T-helper 22 cell (primary cell): ENCODE measurements at places on chromosomes 6 and 20.

GRCh38 chr6:138432063-138432356 is 28.0 kb downstream of the HEBP2 start:
- no peak for DNase-seq

GRCh38 chr20:44600758-44601201 is 18.4 kb downstream of the PKIG start:
- no peak for DNase-seq

DNA sequence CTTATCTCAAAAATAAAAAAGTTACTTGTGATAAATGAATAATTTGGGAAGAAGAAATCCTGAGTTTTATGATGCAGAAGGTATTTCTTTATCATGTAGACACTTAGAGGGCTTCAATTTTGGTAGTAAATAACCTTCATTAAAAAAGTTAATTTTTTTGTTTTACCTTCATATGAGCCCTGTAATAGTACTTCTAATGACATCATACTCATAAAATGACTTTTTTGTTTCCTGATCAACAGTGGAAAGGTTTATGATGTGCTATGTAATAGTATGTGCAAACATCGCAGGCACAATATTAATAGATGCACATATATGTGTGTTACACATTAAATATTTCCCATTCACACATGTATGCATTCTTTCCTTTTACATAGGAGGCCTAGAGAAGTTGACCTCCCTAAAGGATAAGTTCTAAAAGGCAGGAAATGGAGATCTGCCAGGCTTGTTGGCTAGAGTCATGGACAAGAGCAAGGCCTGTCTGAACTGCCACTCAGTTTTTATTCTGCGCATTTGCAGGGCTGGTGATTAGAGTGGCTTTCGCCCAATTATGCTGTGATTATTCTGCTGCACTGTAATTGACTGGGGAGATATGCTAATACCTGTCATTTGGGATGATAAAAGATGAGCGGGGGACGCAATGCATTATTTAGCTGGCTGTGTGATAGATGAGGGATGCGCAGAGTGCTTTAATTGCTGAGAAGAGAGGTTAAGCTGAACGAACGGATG is 272.6 kb downstream of the TMEM242 start:
- no peak for DNase-seq

GRCh38 chr6:166864333-166864732 is 92.0 kb downstream of the RNASET2 start:
- DNase-seq: no peak

DNA sequence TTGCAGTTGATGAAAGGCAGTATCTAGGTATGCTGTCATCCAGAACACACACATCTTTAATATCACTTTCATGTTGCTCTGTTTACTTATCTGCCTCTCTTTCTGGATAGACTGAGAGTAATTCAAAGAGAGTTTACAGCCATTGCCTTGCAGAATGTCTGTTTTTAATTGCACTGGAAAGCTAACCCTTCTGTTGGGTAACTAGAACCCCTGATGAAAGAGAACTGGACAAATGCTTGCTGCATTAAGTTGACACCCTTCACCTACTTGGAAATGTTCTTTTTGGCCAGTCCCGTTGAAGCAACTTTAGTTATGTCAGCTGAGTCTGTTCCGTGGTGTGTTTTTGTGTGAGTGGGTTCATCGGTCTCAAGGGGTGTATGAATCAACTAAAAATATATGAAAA is 383.8 kb upstream of the CITED2 start:
- no peak for DNase-seq

DNA sequence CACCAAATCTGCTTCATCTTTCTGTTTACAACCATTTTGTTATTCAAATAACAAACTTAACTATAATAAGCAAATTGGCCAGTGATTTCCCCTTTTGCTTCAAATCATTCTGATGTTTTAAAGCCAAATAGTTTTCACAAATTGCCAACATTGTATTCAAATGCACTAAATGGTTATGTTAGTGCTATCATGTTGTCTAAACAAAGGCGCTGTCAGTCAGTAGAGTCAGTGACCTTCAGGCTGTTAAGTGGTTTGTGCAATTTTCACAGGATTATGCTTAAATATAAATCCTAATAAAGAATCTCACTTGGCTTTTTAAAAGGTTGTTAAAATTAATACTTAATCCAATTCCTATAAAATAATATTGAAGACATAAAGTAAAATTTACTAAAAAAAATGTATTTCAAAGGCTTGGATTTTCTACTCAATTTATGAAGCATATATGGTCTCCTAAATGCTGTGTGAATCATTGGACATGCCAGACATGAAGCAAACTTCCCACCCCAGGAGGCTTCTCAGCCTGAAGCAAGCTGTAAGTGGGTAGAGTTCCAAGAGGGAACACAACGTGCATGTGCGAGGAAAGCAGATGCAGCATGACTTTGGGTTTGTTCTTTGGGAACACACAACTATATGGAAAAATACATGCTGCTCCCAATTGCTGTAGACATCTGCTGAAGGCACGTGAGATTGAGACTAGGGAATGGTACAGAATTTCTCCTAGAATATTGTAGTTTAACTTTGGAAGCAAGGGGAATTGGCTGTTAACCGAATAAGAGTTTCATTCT is 54.9 kb downstream of the RSPO3 start:
- DNase-seq: no peak

DNA sequence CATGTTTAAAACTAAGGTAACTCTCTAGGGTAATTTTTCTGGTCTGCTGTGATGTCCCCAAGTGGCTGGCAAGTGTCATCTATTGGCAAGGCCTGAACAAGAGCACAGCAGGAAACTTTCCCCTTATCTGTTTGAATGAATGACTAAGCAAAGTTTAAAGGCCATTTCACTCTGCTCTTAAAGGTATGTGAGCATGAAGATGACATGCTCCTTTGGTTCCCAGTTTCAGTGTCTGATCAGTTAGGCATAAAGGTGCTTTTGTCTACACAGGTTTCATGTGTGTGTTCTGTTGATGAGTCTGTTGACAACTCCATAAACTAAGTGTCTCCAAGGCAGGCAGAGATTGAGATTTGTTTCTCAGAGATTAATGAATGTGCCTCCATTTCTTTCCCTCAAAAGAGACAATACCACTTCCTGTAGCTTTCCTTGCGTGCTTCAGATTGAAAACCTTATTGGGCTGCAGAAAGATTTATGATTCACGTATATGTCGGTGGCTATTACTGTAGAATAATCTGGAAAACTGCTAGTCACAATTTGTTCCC is 83.9 kb downstream of the MAP3K7 start:
- no peak for DNase-seq

DNA sequence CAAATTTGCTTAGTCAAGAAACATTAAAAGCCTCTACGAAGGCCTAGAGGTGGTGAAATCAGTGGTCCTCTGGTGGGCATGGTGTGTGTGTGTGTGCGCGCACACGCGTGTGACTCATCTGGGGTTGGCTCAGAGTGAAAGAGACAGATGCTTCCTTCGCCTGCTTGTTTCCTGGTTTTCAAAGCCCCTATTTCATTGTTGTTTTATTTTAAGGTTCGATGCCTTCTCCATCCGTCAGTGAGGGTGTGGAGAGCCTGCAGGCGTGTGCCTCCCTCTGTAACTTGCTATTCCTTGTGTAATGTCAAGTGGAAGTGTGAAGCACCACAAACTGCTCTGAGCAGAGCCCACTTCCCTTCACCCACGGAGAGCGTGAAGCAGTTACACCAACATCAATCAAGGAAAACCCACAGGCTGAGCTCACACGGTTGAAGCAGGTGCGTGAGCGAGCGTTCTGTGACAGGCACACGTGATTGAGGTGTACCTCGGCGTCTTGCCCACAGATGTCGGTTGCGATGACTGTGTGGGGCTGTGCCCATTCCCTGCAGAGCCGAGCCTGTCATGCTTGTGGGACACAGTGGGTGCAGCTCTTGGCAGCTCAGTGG is 233.9 kb downstream of the PRL start:
- no peak for DNase-seq

- DNase-seq: no peak
Observed at GRCh38 chr20:11168026-11168425, 494.2 kb upstream of the JAG1 start.

DNA sequence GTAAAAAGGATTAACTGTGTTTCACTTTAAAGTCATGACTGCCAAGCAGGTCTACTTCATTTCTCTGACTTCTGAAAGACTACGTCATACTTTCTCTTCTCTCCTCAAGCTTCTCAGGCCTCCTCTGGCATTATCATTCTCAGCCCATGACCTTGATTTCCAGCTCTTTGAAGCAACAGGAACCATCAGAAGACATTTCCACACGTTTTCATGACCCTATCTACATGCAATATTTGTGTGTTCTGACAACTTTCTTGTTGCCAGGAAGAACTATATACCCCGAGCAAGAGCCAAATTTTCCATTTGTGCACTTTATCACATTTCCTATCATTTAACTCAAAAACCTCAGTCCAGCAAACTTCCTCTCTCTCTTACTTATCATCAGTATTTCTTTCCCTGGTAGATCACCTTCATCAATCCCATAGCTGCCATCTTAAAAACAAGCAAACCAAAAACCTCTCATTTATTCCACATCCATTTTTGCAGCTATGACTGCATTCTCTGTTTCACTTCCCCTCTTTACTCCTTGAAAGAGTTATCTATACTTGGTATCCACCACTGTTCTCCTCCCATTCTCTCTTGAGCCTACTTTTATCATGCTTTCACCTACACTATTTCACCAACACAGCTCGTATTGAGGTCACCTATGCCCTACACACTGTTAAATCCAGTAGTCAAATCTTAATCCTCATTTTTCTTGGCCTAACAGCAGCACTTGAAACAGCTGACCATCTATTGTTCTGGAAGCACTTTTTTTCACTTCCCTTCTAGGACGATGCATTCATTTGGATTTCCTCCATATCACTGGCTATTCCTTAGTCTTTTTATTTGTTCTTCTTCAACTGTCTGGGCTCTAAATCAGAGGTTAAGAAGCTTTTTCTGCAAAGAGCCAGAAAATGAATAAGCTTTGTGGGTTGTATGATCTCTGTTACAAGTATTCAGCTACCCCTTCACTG is 47.1 kb downstream of the STX7 start:
- DNase-seq: no peak

- no peak for DNase-seq
Observed at GRCh38 chr6:20261685-20262084, 49.4 kb upstream of the MBOAT1 start.

GRCh38 chr6:17740559-17741220 is 34.0 kb upstream of the NUP153 start:
- DNase-seq: no peak

DNA sequence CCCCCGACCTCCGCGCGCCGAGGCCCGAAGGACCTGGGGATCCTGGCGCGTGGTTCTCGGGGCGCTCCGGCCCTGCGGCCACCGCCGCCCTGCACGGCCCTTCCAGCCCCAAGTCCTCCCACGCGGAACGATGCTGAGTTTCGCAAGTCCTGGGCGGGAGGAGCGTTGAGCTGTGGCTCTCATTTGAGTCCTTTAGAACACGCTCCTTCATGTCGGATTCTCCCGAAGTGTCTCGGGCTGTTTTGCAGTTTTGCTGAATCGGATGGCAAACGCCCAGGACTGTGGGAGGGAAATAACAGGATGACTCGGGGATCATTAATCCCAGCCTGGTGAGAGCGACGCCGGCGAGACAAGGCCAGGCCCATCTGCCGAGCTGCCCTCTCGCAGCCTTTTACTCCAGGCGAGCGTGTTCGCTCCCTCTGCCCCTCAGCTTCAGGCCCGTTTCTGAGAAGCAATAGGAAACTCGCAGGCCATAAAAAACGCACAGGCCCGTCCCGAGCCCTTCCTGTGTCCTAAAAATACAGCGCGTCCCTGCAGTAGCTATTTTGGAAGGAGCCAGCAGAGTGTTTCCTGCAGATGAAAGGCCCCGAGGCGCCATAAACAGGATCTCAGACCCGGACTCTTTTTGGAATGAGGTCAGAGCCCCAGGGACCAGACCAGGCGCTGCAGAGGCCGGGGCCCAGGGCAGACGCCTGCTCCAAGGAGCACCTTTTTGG is 153.5 kb downstream of the DLL1 start:
- no peak for DNase-seq

DNA sequence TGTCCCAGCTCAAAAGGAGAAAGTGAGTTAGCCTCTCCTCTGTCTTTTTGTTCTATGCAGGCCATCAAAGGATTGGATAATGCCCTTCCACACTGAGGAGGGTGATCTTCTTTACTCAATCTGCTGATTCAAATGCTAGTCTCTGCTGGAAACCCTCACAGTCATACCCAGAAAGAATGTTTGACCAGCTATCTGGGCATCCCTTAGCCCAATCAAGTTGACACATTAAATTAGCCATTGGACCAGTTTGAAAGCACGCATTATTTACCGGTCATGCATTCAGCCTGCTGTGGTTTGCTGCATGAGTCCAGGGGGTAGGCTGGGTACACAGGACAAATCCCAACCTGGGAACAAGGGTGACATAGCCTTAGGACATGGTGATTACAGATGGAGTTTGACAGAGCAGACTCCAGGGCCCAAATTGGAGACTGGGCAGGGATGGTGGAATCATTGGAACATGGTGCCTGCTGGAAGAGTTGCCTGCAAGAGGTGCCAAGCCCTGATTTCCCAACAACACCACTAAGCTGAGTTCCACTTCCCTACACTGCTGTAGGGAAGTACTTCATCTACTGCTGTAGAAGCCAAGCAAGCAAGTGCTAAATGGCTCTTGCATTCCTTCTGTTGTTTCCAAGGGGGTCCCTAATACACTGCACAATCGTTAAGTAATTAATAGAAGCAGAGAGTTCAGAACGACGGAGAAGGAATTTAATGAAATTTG is 87.7 kb downstream of the RNF182 start:
- DNase-seq: no peak

GRCh38 chr6:3737149-3737830 is 14.2 kb downstream of the PXDC1 start:
- no peak for DNase-seq

DNA sequence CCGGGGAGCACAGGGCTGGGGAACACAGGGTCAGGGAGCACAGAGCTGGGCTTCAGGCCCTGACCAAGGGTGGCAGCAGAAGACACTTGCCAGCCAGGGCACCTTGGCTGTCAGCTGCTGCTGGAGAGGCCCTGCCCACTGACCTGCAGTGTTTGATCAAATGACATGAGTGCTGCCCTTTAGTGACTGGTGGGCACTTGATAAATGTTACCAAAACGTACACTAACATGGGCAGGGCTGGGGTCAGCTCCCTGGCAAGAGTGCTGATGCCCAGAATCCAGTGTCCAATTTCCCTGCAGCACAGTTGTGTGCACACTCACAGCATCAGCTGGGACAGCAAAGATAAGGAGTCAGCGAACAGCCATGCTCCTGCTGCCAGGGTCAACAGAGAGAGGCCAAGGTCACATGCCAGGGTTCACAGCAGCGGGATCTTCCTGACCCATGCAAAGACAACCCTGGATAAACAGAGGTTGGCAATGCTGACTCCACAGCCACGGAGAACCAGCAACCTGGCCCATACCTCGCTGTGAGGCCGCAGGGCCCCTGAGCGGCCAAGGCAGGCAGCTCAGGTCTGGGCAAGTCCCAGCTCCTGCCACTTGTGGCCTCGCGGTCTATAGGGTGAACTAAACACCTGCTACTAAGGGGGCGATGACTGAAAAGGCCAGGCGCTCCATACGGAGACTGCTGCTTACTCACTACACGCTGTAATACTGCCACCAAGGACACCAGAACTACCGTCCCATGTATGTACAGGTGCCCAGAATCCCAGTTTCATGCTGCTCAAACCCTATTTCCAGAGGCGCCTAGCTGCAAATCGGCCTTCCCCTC is 46.3 kb downstream of the NINL start:
- no peak for DNase-seq
